ENCODE measurements at places on chromosomes 5 and 9.

- DNase-seq, result no peak
Observed at GRCh38 chr9:1580215-1580614, 434.9 kb upstream of the SMARCA2 start.

- no peak for DNase-seq
Observed at GRCh38 chr5:8908055-8908683, 637.7 kb downstream of the SEMA5A start.

GRCh38 chr9:89038382-89039103 lies 47.3 kb downstream of the S1PR3 start:
- DNase-seq, result no peak

DNA sequence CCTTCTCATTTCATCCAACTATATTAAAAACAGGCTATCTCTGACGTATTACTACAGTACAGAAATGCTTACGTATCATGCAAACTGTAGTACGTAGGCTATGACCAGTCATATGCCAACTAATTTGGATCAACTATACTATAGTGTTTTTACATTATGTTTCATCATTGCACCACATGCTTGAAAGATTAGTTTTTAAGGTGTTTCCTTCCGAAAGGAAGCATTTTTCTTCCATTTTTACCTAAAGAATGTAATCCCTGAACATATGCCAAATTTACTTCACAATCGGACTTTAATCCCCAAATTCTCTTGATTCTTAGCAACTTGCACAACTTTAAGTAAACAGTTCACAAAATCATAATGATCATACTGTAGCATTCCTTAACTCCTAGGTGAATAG lies 153.9 kb downstream of the BNC2 start:
- no peak for DNase-seq

- no peak for DNase-seq
Observed at GRCh38 chr5:134879456-134879855, 5.3 kb downstream of the TXNDC15 start.

- DNase-seq, result no peak
Observed at GRCh38 chr9:107683566-107683965, 194.0 kb upstream of the KLF4 start.

DNA sequence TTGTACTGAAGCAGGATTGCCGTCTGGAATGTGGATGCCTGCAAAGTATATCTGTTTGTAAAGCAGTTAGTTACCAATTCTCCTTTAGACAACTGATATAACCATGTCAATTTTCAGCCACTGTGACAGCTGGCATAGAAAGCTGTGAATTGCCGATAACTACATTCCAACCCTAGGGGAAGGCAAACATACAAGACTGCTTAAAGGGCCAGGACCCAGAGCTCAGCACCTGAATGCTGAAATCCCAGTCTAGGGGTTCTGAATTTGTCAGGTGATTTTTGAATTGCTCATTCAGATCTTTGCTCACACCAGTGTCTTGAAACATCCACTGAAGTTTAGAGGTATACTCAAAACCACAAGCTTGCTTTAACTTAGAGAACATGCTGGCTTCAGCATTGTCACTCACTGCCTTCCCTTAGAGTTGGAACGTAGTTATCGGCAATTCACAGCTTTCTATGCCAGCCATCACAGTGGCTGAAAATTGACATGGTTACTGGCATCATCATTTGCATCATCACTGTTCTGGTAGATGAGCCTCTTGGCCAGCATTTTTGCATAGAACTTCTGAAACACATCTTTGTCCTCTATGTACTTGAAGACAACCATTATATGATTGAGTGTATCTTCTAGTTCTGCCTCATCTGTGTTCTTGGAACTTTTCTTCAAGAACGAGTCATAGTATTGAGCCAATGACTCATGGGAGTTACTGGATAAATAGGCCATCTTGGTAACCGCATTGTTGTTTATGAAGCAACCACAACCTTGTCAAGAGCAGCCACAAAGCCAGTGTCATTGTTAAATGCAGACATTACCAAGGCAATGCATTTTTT lies 82.1 kb downstream of the CCDC192 start:
- DNase-seq, result no peak

Data from left forelimb (tissue), 1 donor.